ENCODE measurements at places on chromosomes 6 and 20. TPM values are rescaled to one million over a fixed set of nuclear protein-coding genes. Genes with fewer than 3 reads are reported as not detected.

The PREX1 gene
- total RNA-seq = 12.4 TPM

The ZKSCAN3 gene
- total RNA-seq = 3.7 TPM

The GABRR1 gene
- not detected for total RNA-seq

GRCh38 chr20:53926428-53927028 is 143.9 kb downstream of the BCAS1 start:
- peak; percentile 52 for DNase-seq
- no peaks in the 10 kb centered on the region for H3K27me3 ChIP-seq
- peak overlapping the region; percentile 62 for H3K27ac ChIP-seq
- no peaks in the 10 kb centered on the region for H3K36me3 ChIP-seq
- H3K4me3 ChIP-seq = no peak overlapping the region
- peaks cover 25% of the 10 kb centered on the region for H3K4me1 ChIP-seq

- no peak overlapping the region for H3K4me3 ChIP-seq
- H3K27ac ChIP-seq = no peak overlapping the region
- no peak for DNase-seq
- no peaks in the 10 kb centered on the region for H3K36me3 ChIP-seq
Measured at GRCh38 chr6:116596815-116597214, 19.5 kb upstream of the RSPH4A start.

GRCh38 chr6:69289689-69290495 is 506.9 kb downstream of the LMBRD1 start:
- no peaks in the 10 kb centered on the region for H3K36me3 ChIP-seq
- DNase-seq = no peak
- no peak overlapping the region for H3K27ac ChIP-seq
- H3K27me3 ChIP-seq = no peaks in the 10 kb centered on the region
